ENCODE measurements at places on chromosomes 12 and 14. TPM values are rescaled to one million over a fixed set of nuclear protein-coding genes. Genes with fewer than 3 reads are reported as not detected.

SCARB1 gene
- total RNA-seq = 14.3 TPM

RNASE7 gene
- total RNA-seq = not detected

AQP6 gene
- total RNA-seq = 0.05 TPM

DNAI7 gene
- total RNA-seq = 1.1 TPM

SLC5A8 gene
- not detected for total RNA-seq

KRT6A gene
- not detected for total RNA-seq

CLEC4C gene
- not detected for total RNA-seq

OTX2 gene
- not detected for total RNA-seq

EGLN3 gene
- total RNA-seq = 15.2 TPM

Measured in posterior vena cava (tissue), 2 donors.